ENCODE measurements at places on chromosomes 5 and 9.
A peak's percentile ranks its signal among the peaks of the same experiment; 100 is the strongest.

DNA sequence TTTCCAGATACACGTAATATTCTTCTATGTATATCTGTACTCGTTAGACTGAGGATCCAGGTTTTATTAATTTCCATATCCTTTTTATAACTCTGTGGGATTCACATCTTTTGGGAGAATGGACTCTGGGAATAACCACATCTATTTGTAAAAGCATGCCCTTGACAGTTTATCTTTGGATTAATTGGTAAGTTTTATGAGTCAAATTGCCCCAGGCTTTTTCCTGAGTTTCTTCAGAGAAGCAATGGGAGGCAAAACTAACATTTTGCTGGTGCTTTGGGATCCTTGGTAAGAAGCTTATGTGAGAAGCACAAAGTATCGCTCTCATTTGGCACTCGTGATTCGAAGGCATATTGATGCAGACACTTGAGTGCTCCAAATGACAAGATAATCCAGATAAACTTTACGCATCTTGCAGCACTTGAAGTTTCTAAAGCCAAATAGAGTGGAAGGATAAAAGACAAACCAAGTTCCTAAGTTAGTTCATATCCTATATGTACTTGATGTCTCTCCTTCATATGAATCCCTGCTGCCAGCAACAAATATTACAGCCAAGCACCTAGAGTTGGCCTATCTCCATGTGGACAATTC, 324.7 kb downstream of the TLE4 start:
- no peak for DNase-seq

DNA sequence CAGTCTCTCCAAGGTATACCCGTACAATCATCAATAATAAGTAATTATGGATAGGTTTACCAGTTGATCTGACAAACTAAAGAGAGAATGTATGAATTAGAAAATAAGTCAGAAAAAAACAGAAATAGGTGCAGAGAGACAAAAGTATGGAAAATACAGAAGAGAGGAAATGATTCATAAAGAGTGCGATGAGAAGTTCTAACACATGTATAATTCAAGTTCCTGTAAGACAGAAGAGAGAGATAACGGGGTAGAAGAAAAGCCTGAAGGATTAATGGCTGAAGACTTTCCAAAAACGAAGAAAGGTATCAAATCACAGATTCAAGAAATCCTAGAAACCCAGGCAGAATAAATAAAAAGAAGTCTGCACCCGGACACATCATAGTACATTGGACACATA, 16.2 kb upstream of the SMU1 start:
- no peak for DNase-seq

- no peak for DNase-seq
Observed at GRCh38 chr9:108002371-108002956, 512.9 kb upstream of the KLF4 start.

DNA sequence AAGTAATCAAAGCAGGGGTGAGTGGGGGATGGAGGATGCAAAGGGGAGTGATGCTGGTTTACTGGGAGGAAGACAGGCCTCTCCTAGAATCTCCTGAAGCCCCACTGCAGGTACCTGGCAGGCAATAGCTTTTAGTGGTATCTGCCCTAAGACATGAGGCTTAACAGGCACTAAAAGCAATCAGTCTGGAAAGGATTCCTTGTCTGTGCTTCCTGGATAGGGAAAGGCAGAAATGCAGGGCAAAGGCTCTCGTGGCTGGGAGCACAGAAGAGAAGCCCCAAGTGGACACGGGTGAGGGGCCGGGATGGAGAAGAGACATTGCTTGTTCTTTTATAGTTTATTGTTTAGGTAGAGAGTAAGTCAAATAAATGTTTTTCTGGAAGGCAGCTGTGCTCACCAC, 40.1 kb downstream of the CCNJL start:
- no peak for DNase-seq

DNA sequence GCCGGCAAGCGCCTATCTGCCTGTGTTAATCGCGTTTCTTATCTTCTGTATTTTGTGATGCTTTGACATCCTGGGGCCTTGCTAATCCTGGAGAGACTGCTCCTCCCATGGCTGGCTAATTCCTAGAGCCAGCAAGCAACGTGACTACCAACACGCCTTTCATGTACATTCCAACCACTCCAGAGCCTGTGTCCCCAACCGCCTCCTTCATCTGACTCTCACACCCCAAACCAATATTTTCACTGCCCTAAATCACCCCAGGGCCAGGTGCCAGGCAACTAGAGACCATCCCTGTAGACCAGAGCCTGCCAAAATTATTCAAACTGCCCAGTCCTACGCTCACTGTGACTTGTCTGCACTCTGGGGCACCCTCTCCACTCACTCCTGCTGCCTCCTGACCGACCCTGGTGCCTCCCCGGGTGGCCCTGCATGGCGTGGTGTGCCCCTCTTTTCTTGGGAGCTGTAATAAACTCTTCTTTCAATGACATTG, 50.5 kb upstream of the COL5A1 start:
- DNase-seq, result no peak

DNA sequence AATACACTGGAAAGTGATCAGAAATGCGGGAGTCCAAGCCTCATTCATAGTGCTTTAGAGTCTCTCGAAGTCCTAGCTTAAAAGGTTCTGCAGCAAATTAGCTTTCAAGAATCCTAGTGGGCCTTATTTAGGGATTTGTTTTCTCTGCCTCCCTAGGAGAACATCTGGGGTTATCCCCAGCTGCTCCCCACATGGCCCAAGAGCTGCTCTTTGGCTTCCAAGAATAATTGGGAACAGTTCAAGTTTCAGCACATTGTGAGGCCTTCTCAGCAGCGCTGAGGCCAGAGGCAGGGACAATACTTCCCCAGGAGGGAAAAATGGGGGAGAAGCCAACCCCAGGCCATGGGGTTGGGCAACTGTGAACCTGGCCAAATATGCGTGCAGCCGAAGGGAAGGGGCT, 108.7 kb downstream of the LIFR start:
- no peak for DNase-seq

DNA sequence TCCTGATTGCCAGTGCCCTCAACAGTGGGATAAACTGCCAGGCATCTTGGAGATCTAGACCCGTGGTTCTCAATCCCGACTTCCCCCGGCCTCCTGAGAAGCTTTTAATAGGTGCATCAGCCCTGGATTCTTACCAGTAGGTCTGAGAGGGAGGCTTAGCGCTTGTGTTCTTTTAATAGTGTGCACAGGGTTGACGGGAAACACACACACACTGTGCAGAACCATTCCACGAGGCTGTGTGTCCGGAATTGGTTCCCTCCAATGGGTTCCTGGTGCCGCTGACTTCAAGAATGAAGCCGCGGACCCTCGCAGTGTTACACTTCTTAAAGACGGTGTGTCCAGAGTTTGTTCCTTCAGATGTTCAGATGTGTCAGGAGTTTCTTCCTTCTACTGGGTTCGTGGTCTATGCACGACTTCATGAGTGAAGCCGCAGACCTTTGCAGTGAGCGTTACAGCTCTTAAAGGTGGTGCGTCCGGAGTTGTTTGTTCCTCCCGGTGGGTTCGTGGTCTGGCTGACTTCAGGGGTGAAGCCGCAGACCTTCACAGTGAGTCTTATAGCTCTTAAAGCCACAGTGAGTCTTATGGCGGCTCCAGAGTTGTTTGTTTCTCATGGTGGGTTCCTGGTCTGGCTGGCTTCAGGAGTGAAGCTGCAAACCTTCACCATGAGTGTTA, 46.6 kb upstream of the PRSS3 start:
- DNase-seq, result no peak

DNA sequence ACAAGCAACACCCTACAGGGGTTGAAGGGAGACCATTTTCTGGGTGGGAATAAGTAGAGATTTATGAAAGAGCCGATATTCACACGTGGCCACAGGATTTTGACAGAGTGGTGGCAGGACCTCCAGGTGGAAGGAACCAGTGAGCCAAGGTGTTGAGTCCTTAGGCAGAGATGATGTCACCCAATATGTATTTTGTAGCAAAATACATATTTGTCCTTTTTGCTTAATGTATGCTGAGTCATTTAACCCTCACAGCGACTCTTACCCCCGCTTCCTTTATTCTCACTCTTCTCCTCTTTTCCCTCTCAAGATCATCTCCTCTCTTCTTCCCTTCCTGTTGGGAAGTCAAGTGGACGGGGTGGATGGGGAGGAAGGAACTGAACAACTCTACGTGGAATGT, 215.7 kb upstream of the S1PR3 start:
- no peak for DNase-seq

DNA sequence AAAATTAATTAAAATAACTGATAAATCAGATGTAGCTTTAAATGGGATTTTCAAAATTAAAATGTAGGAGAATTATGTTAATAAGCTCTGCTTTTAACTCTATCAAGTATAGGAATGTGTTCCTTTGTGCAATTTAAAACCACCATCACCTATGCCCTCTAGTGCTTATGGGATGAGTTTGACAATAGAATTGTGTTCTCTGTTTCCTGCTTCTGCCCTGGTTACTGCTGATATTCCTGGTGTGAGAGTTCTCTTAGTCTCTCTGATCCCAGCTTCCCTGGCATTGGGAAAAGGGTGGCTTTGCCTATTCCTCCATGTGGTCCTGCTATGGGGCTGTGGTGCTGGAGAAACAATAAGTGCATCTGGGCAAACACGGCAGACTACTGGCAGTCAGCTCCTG, 8.1 kb downstream of the LRRTM2 start:
- no peak for DNase-seq

DNA sequence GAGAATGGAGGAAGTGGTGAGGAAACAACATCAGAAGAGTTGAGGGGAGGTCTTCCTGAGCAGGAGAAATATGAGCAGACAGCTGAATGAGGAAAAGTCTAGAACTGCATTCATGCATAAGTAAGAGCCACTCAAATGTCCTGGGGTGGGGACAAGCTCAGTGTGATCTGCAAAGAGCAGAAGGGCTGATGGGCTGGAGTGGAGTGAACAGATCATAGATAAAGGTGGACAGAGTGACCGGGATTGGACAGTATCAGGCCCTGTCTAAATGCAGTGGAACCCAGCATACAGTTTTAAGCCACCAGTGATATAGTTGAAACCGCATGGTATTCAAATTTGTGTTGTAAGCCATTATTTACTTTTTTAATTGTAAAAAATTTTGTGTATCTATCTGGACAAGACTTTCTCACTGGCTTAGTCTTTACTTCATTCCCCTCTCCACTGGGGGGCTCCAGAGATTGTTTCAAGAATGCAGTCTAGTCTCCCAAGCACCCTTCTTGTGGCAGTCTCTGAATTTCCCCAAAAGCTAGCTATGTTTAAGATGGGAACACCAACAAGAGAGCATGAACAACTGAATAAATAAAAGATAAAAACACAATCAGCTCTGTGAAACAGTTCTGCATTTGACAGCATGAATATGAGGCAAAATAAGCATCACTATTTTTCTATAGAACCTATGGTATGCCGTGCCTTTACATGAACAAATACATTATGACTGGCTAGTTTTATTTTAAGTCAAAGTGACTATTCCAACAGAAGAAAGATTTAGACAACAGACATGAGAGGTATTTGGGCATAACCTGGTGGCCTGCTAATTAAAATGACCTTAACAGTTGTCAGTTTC, 10.7 kb upstream of the STK32A start:
- DNase-seq, result no peak

GRCh38 chr5:56342616-56343015, 109.5 kb upstream of the ANKRD55 start:
- DNase-seq, result no peak

- DNase-seq, result no peak
Observed at GRCh38 chr9:31210978-31211570, 1173.4 kb upstream of the ACO1 start.

GRCh38 chr9:124513376-124513994, 6.3 kb upstream of the NR5A1 start:
- no peak for DNase-seq

GRCh38 chr5:33890131-33891032, 1.4 kb downstream of the ADAMTS12 start:
- DNase-seq, result peak; percentile 0

DNA sequence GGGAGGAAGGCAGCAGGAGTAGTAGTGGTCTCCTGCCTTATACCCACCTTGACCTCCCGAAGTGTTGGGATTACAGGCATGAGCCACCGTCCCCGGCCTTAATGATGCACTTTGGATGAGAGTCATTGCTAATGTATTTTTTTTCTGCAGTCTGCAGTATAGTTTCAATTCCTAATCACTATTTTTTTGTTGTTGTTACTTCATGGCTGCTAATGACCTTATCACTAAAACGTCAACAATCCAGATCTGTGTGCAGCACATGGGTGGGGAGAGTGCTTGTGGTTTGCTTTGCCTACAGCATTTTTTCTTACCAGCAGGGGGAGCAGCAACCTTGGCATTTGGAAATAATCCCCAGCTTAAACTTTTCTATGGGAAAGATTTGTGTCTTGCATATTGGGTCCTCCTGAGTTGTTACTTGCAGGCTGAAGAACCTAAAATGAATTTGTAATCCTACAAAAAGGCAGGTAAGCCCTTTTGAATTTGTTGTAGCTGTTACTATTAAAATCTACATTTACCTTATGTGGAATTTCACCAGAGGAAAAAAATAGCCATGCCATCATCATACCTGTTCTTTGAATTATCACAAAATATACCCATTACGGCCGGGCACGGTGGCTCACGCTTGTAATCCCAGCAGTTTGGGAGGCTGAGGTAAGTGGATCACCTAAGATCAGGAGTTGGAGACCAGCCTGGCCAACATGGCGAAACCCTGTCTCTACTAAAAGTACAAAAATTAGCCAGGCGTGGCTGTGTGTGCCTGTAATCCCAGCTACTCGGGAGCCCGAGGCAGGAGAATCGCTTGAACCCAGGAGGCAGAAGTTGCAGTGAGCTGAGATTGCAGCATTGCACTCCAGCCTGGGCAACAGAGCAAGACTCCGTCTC, 6.3 kb upstream of the MED7 start:
- DNase-seq, result no peak

GRCh38 chr9:138028596-138028995, 151.0 kb downstream of the CACNA1B start:
- no peak for DNase-seq

DNA sequence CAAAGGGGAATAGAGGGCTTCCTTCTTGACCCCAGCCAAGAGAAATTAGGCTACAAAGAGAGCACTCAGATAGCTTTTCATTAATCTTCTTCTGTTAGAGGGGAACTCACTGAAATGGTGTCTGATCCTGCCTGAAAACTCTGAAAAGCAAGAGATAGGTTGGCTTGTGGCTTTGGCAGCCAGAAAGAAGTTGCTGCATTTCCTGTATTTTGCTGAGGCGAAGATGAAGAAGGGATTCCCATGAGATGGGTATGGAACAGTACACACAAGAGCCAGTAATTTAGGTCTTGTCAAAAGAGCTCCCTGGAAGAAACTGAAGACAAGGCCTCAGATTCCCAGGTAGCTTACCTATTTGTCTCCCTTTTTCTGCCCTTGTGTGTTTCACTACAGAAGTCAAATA, 120.9 kb upstream of the TARS1 start:
- no peak for DNase-seq

Data from GOT3 (cell line).